ENCODE measurements at places on chromosomes 7 and 10. TPM values are rescaled to one million over a fixed set of nuclear protein-coding genes. Genes with fewer than 3 reads are reported as not detected.

DNA sequence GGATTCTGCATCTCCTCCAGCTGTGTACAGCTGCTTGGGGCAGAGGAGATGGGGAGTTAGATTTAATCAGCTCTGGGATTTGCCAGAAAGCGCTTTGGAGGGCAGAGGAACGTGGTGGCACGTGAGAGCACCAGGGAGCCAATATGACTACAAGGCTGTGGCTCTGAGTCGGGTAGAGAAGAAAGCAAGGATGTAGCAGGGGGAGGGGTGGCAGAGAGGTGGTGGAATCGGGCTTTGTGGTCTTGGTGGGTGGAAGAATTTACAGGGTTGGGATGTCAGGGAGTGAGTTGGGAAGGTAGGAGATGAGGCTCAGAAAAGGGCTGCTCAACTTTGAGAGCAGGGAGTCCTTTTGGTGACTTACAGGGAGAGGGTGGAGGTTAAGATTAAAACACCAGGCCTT lies 113.6 kb downstream of the CCNY start:
- H3K36me3 ChIP-seq = peaks cover 9% of the 10 kb centered on the region
- peak overlapping the region; percentile 98 for H3K27ac ChIP-seq
- DNase-seq = no peak
- H3K4me3 ChIP-seq = no peak overlapping the region

DNA sequence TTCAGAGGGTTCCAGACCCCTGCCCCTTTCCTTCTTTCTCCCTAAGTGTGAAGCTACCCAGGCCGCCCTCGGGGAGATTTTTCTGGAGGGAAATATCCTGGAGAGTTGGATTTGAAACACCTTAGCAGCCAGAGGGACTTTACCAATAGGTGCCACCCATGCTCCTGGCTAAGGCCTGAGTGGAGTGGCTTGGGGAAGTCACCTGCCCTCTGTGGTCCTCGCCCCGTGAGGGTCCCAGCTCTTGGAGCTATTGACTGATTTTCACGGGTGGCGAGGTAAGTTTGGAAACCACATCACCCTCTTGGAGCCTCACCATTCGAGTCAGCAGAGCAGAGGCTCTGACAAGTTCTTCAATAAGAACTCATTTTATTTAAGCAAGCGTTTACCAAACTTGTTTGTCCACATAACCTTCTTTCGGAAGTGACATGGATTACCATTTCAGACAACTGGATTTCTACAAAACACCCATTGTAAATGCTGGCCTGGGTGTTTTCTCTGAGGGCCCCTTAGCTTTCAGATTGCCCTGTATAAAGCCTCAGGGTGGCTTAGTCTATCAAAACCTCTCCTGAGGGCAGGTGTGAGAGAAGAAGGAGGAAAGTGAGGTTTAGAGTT lies 20.4 kb downstream of the AQP1 start:
- H3K27me3 ChIP-seq = no peaks in the 10 kb centered on the region
- no peaks in the 10 kb centered on the region for H3K36me3 ChIP-seq
- H3K27ac ChIP-seq = no peak overlapping the region
- no peak for DNase-seq
- no peaks in the 10 kb centered on the region for H3K4me1 ChIP-seq

DNA sequence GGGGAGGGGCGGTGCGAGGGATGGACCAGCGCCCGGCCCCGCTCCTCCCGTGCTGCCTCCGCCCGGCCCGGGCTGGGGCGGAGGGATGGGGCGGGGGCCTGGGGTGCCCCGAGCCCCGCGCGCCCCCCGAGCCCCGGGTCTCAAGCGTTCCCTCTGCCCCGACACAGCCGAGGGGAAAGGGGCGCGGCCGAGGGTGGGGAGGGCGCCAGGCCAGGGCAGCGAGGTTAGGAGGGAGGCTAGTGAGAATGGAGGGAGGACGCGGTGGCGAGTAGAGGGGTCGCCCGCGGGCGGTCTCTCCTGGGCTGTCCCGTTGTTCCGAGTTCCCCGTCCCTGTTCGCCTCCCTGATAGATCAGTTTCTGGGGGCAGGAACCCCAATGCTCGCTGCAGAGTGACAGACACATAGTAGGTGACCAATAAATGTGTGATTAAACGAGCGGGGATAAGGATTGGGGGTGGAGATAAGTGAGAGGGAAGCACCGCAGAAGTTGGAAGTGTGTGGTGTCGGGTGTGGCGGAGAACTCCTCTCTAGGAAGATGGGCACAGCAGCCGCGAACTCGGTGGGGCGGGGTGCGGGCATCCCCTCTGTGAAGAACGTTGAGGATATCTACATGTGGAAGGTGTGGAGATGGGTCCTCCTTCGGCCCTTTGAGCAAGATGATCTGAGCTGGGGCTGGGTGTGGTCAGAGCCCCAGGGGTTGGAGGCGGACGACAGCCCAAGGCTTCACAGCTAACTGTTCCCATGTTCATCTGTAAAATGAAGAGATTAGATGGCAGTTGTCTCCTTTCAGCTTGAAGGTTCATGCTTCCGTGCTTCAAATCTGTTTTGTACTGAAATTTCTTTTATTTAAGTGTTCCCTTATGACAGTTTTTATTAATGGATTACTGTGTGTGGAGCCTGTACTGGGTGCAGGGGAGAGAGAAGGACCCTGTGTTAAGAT lies 580 bp downstream of the ZNF775 start:
- peaks cover 58% of the 10 kb centered on the region for H3K4me1 ChIP-seq

DNA sequence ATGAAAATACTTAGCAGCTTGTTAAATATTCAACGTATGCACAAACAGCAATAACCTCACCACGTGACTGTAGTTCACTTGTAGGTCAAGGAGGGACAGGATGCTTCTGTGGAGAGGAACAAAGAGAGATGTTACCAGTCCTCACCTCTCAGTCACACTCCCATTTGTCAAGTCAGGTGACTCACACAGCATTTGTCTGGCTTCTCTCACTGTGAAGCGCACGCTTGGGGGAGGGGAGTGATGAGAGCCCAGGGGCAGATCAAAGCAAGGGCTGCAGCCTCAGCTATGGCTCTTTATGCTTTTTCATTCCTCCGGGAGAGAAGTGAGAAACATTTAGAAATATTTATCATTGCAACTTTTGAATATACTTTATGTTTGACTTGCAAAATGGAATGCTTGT lies 2.9 kb upstream of the RBM20 start:
- peak; percentile 18 for DNase-seq
- no peaks in the 10 kb centered on the region for H3K36me3 ChIP-seq
- H3K4me3 ChIP-seq = peak overlapping the region; percentile 34
- peak overlapping the region; percentile 19 for H3K27ac ChIP-seq

DNA sequence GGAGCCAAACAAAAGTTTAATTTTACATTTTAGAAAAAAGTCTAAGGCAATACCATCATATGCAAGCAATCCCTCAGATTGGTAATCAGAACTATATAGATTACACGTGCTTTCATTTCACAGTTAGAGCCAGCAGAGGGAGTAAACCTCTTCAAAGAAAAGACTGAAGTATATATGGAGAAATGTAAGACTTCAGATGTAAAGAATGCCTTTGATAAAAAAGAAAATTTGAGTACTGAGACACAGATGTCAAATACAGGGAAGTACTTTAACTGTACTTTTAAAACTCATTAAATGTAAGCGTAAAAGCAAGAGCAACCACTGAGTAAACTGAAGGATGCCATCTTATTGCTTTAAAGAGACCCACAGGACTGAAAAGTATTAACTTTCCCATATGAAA lies 101.4 kb upstream of the FAM133B start:
- H3K4me1 ChIP-seq = peaks cover 27% of the 10 kb centered on the region
- H3K27ac ChIP-seq = peak overlapping the region; percentile 8
- no peaks in the 10 kb centered on the region for H3K27me3 ChIP-seq
- no peak overlapping the region for H3K4me3 ChIP-seq

- no peaks in the 10 kb centered on the region for H3K36me3 ChIP-seq
- no peaks in the 10 kb centered on the region for H3K4me1 ChIP-seq
- H3K4me3 ChIP-seq = no peak overlapping the region
- H3K27me3 ChIP-seq = no peaks in the 10 kb centered on the region
- no peak overlapping the region for H3K27ac ChIP-seq
These were observed 83.0 kb downstream of the PARD3 start for GRCh38 chr10:34731885-34732701.

- peaks cover 12% of the 10 kb centered on the region for H3K4me1 ChIP-seq
- no peak overlapping the region for H3K27ac ChIP-seq
- H3K4me3 ChIP-seq = peak overlapping the region; percentile 92
- peaks cover 54% of the 10 kb centered on the region for H3K27me3 ChIP-seq
- no peak for DNase-seq
These were observed 103.4 kb downstream of the TRIL start for GRCh38 chr7:28854750-28855074.

DNA sequence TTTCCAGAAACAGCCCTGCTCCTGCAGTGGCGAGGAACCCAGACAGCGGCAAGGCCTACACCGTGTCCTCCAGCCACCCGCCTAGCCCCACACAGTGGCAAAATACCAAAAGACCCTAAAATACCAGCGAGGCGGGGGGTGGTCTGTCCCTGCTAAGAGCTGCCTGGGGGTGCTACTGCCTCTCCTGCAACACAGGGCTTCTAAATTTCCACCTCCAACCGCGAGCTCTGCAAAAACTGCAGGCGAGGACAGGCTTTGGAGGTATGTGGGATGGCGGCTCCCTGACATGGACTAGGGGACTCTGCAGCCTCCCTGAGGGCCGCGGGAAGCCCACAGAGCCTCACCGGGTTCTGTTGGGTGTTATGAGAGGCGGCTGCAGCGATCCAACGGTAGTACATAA lies 122.3 kb downstream of the WDR37 start:
- H3K27ac ChIP-seq = no peak overlapping the region
- H3K27me3 ChIP-seq = peaks cover 6% of the 10 kb centered on the region
- H3K4me3 ChIP-seq = no peak overlapping the region
- H3K36me3 ChIP-seq = no peaks in the 10 kb centered on the region
- DNase-seq = no peak

DNA sequence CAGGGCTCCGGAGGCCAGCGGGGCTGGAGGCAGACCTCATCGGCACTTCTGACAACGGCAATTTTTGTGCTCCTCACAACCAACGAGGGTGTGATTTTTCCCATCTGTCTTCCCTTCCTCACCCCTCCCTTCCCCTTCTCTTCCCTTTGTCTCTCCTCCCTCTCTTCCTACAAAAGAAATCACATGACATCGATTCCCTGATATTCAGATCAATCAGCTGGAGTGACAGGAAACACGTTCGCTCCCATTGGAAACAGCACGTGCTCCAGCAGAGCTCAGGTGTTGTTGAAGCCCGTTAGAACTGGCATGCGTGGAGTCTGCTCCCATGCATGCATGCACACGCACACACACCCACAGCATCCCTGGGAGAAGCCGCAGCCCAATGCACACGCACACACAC lies 222.4 kb downstream of the PTPRN2 start:
- no peak overlapping the region for H3K27ac ChIP-seq
- no peaks in the 10 kb centered on the region for H3K36me3 ChIP-seq
- no peak overlapping the region for H3K4me3 ChIP-seq
- no peak for DNase-seq

Gene SH2D4B
- 0.36 TPM for total RNA-seq

Gene ETV1
- not detected for total RNA-seq

Gene COL28A1
- 0.33 TPM for total RNA-seq

Gene AIFM2
- 4.7 TPM for total RNA-seq

Gene COL13A1
- total RNA-seq = not detected

Gene NPC1L1
- 0.13 TPM for total RNA-seq

Gene CDC123
- 42.9 TPM for total RNA-seq

Gene TMEM225B
- total RNA-seq = 2.3 TPM

Measured in naive thymus-derived CD8-positive, alpha-beta T cell (primary cell).